Fibroblast of skin of scalp (primary cell): ENCODE measurements at places on chromosomes 6 and 20.

DNA sequence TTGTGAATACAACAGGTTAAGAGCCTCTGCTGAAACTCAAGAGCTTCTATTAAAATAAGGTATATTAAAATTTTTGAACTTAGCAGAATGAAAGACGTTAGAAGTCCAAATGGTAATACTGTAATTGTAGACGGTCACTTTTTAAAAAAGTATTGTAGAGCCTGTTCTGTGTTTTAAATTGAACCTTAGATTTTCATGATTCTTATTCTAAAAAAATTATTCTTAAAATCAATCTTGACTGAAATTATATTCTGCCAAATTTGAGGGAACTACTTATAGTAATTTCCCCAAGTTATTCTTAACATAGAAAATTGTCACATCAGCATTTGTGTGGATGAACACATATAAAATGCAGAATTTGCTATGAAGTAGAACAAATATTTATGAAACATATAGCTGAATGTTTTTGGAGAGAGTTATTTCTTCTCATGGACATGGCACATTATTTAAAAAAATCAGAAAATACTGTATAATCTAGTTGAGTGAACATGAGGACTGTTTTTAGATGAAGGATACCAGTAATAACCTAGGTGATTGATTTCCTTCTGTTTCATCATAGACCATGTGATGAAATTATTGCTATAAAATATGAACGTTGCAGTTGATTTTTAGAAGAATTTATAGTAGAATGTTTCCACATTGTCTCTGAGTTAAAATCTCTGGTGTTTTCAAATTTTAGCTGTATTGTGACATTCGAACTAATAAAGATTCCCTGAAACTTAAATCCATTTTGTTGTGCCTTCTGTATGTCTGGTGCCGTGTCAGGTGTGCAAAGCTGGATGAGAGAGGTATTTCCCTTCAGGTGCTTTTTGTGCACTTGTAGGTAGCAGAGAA lies 2.8 kb downstream of the TBPL1 start:
- DNase-seq: no peak

DNA sequence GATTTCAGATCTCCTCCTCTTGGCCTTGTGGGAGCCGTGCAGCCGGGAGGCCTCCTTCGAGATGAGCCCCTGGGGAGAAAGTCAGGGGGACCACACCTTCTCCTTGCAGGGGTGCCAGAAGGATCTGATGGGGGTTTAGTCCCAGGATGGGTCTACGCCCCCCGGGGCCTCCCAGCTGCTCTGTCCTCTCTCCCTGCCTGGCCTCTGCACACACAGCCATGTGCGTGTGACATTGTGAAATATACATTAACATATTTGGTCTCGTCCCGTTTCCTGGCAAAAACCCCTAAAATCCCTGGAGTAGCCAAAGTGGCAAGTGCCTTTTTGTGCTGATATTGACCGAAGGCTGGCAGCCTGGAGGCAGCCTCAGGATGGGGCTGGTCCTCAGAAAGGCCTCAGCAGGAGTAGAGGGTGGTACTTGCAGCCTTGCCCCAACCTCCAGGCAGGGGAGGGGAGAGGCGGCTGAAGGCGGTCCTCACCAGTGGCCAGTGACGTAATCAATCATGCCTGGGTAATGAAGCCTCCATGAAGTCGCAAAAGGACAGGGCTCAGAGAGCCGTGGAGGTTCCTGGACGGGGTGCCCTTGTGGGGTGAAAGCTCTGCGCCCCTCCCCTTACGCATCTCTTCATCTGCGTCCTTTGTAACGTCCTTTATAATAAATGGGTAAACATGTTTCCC lies 5.1 kb upstream of the HELZ2 start:
- DNase-seq: no peak

- peak; percentile 0 for DNase-seq
Observed at GRCh38 chr6:93088621-93089501, 330.5 kb downstream of the EPHA7 start.

- no peak for DNase-seq
Observed at GRCh38 chr6:159989492-159990480, 20.9 kb downstream of the IGF2R start.

- no peak for DNase-seq
Observed at GRCh38 chr6:145842693-145843546, 28.3 kb upstream of the FBXO30 start.

DNA sequence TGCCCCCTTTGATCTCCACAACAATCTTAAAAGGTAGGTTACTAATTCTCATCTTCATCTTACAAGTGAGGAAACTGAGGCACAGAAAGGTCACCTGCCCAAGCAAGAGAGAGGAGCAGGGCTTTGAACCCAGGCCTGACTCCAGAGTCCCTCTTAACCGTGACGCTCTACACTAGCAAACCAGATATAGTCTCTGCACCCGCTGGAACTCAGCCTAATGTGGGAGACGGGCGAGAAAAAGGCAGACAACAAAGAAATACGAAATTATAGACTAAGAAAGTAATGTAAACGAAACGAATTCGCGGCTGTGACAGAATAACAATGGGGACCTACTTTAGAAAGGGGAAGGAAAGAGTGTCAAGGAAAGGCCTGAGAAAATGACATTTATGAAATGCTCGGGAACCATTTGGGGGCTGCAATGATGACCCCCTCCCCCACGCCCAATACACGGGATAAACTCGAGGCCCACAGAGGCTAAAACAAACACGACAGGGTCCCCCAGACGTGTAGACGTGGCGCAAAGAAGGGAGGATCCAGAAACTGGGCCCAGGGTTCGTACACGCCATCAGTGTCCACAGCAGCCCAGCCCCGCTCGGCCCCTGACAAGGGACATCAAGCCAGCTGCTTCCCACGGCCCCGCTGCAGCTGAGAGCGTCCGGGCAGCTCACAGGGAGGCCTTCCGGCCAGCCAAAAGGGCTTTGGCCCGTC lies 637 bp downstream of the TRPC4AP start:
- peak; percentile 13 for DNase-seq

DNA sequence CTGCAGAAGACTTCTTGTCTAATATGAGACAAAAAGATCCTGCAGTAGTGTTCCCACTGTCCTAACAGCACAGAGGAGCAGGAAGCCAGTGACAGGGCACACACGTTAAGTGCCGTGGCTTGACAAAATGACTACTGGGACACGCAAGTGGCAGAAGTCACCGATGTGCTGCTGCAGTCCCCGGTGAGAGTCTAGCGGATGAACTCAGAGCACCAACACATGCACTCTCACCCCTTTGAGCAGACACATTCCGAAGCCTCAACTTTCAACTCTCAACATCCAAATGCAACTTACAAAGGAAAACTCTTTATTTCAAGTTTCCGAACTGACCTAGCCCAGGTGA lies 898 bp downstream of the LAMA4 start:
- no peak for DNase-seq

- DNase-seq: no peak
Observed at GRCh38 chr6:94260765-94261164, 841.4 kb upstream of the EPHA7 start.

- DNase-seq: peak; percentile 84
Observed at GRCh38 chr6:90044833-90045381, 150.6 kb downstream of the GJA10 start.

- DNase-seq: peak; percentile 33
Observed at GRCh38 chr6:43014434-43014909, 423 bp downstream of the KLHDC3 start.

DNA sequence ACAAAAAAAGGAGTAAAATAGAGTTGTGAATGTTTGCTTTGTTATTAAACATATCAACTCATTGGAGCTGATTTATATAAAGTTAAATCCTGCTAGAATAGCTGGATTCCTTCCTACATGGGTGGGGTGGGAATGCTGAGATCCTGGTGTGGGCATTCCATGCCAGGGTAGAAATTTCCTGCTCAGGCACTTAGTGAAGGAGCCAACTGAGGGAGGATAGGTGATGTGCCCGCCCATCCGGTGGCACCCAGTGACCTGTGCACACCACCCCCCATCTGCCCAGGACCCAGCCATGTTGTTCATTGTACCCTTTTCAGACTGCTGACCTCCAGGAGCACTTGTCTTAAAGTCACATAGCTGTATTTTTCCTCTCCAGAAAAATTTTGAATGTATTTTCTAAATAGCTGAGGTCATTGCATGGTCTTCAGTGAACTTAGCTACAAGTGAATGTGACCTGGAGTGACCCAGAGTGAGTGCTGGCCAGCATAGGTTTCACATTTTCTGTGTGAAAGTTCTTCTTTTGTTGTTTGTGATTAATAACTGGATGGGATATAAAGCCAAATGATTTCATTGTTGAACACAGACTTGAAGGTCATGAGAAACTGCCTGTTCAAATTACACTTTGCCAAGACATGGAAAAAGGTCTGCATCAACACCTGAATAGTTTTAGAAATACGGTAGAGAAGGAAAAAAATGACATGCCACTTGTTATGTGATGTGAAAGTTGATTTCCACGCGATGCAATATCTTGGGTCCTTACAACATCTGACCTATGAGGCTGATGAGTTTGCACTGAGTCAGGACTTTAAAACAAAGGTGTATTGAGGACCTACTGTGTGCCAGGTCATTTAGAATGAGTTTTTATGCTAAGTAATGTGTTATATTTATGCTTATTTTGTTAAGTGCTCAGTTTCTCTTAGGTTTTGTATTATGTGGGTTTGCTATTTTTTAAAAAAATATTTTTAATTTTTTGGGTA lies 77.2 kb downstream of the UTRN start:
- no peak for DNase-seq

DNA sequence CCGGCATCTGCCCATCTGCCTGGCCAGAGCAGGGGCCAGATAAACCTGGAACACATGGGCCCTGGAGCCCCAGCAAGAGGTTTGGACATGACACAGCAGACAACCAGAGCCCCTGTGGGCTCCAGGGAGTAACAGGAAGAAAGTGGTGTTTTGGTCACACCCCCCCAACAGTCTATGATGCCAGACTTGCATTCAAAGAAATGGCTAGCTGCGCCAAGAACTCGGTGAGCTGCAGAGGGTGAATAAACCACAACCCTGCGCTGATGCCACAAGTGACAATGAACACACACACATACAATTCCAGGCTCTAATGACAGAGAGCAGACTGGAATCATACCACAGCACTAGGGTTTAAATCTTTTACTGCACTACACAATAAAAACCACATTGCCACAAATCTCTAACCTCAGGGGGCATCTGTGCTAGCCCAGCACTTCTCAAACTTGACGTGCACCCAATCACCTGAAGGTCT lies 34.0 kb downstream of the TRERF1 start:
- peak; percentile 57 for DNase-seq

DNA sequence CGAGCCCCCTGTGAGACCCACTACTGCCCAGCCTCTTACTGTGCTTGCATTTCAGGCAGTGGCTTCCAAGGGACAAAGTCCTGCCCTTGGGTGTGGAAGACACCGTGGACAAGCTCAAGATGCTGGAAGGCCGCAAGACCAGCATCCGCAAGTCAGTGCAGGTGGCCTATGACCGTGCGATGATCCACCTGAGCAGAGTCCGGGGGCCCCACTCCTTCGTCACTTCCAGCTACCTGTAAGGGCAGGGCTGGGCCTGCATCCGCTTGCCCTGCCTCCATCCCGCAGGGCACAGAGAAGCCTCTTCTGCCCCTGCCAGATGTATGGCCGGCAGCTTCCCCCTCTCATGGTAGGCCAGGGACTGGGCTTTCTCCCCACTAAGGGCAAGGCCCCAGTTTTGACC lies 33.8 kb downstream of the BRPF3 start:
- DNase-seq: no peak

DNA sequence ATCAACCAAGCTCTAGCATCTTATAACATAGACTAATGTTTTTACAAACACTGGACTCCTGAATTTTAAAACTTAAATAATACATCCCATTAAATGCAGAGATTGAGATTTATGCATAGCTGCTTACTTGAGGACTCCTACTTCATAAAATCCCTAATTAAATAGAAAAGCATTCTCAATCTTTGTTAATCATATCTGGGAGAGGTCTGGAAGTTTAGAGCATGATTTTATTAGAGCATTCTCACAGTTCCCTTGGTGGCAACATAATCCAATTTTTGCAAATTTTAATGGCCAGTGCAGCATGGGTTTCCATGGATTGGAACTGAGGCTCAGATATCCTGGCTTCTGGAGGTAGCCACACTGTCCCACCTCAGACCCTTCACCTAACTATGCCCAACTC lies 19.5 kb downstream of the BTBD3 start:
- DNase-seq: no peak

GRCh38 chr6:35213824-35214756 lies at the start of gene SCUBE3:
Gene SCUBE3 (plus strand): TSS chr6:35213956. CDS start chr6:35214419, 463 bp downstream.
- DNase-seq: peak; percentile 68

- DNase-seq: peak; percentile 43
Observed at GRCh38 chr6:44304282-44305199, 8.6 kb downstream of the AARS2 start.

DNA sequence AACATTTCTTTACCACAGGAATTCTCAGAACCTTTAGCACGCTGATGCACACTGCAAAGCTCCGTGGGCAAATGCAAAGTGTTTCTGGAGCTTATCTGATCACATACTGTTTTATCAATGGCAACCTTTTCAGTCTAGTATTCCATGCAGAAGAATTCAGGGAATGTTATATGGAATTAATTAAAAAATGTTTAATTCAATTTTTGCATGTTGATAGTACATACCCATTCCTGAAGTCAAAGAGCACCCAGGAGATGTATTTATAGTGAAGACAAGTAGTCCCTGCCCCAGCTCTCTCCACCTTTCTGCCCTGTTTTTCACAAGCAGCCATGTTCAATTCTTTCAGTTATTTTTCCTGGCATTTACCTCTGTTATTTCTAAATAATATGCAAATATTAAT lies 55.2 kb downstream of the DTNBP1 start:
- DNase-seq: no peak

- DNase-seq: peak; percentile 83
Observed at GRCh38 chr20:34522969-34523871, 7.0 kb downstream of the DYNLRB1 start.

DNA sequence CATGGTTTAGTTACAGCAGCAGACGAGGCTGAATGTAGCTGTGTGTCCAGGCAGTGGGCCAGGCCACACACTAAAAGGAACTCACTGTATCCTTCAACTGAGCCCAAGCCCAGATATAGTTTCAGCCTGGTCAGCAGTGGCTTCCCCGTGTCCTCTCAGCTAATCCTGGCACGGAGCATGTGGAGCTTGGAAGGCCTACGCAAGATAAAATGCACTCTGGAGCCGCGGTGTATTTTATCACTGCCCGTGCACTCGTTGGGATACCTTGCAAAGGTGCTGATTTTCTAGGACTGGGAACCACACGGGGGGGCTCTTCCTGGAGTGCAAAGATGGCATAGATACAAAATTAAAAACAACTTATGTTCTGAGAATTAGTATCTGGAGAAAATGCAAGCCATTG lies 48.4 kb upstream of the IYD start:
- DNase-seq: no peak

DNA sequence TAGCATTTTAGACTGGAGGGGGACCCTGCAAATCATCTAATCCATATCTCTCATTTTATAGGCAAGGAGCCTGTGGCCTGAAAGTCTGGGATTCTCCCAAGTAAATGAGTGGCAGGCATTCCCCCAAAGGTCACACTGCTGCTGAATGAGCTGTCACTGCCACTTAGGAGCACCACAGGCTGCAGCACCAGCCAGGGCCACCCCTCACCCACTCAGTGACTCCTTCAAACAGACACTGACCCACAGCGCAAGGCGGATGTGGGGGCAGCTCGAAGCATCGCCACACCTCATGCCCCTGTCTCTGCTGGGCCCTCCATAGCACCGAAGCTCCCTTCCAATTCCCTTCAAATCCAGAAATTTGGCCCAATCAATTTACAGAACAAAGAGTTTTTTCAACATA lies 119.9 kb upstream of the ARID1B start:
- no peak for DNase-seq

- DNase-seq: no peak
Observed at GRCh38 chr6:160398674-160399271, 50.6 kb downstream of the SLC22A3 start.
